Dermis blood vessel endothelial cell (primary cell): ENCODE measurements at places on chromosomes 12 and 14.
A peak's percentile ranks its signal among the peaks of the same experiment; 100 is the strongest.

- no peak for DNase-seq
Measured at GRCh38 chr14:34187061-34187460, 236.2 kb upstream of the EGLN3 start.

DNA sequence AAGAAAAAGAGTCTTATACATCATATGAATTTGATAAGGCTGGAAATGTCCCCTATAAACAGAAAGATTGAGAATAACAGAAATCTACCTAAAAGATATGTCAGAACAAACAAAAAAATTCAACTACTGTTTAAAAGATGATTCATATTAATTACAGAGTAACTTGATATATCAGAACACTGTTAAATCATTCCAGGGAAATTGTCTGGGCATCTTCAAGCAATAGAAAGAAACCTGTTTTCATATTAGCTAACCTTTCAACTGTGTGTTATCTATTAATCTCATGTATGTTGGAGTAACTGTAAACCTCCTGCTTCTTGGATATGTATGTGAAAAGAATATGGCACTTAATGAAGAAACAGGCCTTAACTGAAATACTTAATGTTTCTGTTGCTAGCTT, 96.7 kb downstream of the NUBPL start:
- no peak for DNase-seq

DNA sequence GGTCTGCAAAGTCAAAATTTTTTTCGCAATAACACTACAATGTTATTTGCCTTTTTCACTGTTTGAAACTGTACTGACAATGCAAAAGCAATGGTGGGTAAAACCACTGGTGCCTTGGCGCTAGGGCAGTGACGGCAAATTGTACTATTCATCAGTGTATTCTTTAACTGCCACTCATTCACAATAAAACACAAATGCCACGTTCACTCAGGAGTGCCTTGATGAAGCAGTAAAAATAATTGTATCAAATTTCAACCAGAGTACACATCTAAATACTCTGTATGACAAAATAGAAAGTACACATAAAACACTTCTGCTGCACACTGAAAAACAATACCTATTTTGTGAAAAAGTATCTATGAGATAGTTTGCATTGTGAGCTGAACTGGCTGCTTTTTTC, 17.8 kb downstream of the DCAF5 start:
- no peak for DNase-seq

GRCh38 chr12:8709124-8709830, 11.5 kb downstream of the RIMKLB start:
- peak; percentile 69 for DNase-seq

DNA sequence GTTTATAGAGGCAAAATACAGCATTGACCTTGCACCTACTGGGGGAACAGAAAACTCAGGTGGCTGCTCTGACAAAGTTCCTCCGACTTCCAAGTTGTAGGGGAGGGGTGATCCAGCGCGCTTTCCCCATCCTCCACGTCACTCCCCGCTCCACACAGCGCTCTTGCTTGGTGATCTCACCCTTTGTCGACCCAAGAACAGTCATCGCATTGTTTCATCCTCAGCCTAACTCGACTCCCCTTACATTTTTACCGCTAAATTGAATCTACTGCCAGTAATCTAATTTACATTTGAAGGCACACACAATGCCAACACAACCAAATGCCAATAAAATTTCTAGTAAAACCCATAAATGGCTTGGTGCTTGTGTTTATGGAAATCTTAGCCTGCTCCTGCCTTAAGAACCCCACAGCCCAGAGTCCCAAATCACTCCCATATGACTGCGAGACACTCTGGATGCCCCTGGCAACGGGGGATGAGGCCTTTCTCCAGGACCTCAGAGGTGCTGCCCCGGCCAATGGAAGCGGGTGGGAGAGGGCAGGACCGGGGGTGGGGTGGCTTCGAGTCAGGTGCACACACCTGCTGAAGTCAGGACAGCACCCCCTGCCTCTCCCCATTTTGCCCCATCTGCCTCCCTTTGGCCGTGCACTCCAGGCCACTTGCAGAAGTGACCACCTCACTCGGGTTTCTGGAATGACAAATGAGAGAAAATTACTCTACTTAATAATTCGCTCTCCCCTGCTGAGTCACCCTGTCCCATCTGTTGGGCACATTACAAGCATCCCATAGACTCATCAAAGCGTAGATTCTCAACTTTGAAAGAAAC, 98.2 kb upstream of the GSC start:
- no peak for DNase-seq

DNA sequence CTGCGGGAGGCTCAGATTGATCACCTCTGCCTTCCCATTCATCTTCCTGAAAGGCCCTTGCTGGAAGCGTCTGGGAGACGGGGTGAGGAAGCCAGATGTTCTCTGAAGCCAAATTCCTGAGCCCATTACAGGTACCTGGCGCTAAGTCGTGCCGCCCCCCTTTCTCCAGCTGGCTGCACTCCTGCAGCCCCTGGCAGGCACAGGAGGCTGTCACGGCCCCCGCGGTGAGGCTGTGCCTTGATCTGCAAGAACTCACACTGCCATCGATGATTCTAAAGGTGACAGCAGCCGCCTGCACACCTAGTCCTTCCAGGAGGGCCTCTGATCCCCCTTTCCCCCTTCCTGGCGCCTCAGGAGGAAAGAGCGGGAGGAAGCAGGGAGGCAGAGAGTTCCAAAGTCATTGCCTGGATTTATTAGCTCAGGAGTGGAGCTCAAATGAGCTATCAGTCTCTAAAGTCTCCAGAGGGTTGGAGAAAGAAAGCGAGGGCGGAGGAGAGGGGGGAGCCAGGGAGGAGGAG, 106.9 kb downstream of the RFLNA start:
- DNase-seq = no peak

- no peak for DNase-seq
Measured at GRCh38 chr12:117521346-117521745, 159.9 kb upstream of the NOS1 start.

DNA sequence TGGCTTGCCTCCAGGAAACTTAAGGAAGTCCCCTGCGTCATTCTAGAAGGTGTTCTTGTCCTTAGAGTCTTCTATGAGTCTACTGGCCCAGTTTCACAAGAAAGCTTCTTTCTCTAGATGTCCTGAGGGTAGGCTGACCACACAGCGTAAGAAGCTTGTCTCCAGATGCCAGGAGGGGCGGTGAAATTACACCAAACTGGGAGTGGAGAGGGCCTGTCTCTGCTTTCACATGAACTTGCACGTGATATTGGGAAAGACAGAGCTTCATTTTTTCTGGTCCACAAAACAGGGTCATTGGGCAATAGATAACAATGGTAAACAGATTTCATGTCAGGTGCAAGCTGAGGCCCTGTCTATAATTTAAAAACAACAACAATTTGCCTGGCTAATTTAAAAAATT, 85.7 kb upstream of the TBX3 start:
- DNase-seq = no peak

DNA sequence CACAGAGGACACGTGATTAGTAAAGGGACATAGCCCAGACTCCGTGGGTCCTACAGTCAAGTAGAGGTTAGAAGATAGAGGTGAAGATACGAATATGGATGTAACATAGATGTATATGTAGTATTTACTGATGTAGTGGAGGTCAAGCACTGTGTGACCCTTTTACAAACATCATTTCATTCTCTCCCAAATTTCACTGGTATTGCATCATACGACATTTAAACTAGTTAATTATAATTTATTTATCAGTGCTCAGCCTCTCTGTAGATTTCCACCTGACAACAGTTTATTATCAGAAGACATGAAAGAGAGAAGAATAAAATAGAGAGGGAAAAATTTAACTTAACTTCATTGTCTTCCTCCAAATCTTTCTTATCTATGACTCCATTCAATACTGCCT, 927.9 kb upstream of the TMEM132C start:
- no peak for DNase-seq

DNA sequence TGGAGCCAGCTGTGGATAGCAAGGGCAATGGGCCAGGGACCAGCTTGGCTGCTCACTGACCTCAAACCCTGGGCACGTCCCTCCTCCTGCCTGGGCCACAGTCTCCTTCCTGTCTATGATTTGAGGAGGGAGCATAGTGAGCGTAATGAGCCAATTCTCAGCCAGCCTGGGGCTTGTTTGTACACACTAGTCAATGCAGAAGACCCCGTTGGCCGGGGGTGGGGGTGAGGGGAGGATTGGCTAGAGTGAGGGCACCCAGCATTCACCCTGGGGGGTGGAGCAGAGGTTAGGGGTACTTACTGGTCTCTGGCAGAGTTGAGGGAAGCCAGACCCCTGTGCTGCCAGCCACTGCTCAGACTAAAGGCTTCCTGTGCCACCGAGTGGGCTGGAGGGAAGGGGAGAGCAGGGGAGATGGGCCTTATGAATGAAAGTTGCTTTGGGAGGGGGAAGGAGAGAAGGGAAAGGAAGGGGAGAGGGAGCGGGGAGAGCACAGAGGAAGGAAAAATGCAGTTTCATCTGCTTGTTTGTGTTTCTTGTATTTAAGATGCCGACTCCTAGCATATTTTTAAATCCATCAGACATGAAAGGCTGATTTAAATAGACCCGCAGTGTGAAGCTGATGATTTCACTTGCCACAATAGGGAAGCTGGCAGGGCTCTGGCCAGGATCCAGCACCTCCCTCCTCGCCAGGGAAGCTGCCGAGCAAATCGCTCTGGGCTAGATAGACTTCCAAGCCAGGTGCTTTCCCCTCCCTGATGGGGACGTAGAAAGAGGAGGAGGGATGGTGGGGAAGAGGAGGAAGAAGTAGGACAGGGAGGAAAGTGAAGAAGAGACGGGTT, 114.0 kb downstream of the PRMT8 start:
- peak; percentile 53 for DNase-seq

GRCh38 chr12:56062996-56063395, 17.0 kb upstream of the ERBB3 start:
- DNase-seq = peak; percentile 29

DNA sequence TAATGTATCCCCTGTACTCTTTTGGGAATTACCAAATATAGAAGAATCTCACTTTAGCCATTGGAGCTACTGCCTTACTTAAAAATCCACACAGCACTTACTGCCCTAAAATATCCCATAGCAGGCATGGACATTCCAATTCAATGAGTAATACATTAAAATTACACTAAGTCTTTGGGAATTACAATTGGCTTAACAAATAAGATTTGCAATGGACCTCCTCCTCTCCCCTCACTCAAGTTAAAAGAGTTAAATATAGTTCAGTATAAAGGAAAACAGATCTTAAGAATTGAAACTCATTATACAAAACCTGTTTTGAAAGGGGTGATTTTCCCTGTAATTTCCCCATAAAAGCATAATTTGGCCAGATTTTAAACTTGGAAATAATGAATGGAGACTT, 477.1 kb downstream of the SLC16A7 start:
- peak; percentile 29 for DNase-seq

GRCh38 chr14:51938821-51939220, 50.5 kb upstream of the RTRAF start:
- DNase-seq = no peak

GRCh38 chr14:74834692-74835392, 41.1 kb downstream of the PROX2 start:
- DNase-seq = no peak

- DNase-seq = no peak
Measured at GRCh38 chr12:27428466-27428865, 18.1 kb upstream of the SMCO2 start.

- DNase-seq = peak; percentile 56
Measured at GRCh38 chr14:95504135-95505029, 12.1 kb downstream of the SYNE3 start.

- DNase-seq = no peak
Measured at GRCh38 chr14:41167040-41167439, 439.6 kb upstream of the LRFN5 start.

DNA sequence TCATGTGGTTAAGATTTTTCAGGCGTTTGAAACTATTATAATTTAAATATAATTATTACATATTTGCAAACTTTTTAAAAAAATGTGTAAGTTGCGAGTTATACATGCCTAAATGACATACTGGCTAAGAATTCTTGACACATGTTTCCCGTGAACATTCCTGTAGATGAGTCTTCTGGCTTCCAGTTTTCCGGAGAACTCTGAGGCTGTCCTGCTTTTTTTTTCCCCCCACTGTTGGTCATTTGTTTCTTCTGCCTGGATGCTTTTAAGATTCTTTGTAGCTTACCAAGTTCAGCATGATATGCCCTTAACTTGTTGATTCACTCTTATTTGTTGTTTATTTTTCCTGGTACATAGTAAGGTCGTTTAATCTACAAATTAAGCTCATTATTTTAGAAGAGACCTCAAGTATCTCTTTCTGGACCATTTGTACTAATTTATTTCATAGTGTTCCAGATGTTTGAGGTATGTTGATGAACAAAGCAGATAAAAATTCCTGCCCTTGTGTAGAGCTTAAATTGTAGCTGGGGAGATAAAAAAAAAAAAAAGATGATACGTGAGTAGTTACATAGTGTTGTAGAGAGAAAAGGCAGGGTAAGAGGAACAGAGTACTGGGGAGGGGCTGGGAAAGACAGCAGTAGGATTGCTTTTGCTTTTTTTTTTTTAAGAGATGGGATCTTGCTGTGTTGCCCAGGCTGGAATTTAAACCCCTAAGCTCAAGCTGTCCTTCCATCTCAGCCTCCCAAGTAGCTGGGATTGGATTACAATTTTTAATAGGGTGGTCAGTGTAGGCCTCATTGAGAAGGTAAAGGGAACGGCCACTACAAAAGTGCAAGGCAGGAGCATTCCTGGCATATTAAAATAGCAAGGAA, 32.8 kb downstream of the ARHGAP5 start:
- peak; percentile 11 for DNase-seq
